ENCODE measurements at places on chromosomes 6 and 20.

DNA sequence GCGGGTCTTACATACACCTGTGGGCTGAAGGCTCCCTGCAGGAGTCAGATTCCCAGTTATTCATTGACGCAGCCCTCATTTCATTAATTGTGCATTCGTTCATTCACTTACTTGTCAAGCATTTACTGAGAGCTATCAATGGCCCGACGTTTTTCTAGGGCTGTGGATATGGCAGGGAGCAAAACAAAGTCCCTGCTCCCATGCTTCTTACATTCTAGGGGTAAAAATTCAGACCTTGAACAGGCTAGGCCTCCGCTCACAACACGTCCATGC lies 369 bp upstream of the NSFL1C start:
- DNase-seq = no peak

- DNase-seq = no peak
Observed at GRCh38 chr6:140401761-140402160, 1027.3 kb upstream of the CITED2 start.

DNA sequence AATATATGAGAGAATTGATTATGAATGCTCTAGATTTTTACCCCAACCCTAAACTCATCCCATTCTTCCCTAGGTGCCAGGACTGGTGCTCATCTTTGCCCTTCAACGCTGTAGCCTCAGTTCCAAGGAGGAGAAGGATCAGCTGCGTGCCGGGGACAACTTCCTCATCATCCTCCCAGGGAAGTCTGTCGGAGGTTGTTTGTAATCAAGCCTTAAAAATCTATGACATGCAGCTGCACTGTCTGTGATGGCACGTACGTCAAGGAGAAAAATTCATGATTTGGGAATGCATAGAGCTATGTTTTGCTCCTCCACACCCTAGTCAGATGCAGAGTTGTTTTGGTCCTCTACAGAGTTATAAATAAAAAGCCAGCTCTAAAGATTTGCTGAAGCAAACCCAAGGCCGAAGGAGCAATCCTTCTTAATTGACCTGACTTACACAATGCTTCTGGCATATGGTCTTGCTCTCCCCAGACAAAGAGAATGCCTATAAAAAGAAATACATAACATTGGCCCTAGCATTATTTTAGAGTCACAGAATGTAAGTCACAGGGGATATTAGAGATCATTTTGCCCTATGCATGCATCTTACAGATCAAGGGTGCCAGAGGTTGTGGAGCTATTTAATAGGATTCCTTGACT lies 244.2 kb downstream of the HIVEP2 start:
- DNase-seq = no peak

DNA sequence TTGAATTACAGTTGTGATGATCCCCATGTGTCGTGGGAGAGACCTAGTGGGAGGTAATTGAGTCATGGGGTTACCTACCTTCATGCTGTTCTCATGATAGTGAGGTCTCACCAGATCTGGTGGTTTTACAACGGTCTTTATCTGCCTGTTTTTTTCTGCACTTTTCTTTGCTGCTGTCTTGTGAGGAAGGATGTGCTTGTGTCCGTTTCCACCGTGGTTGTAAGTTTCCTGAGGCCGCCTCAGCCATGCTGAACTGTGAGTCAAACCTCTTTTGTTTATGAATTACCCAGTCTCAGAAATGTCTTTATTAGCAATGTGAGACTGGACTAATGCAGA lies 6.5 kb upstream of the RANBP9 start:
- no peak for DNase-seq

- DNase-seq = no peak
Observed at GRCh38 chr6:105372849-105373182, 30.1 kb downstream of the PREP start.

DNA sequence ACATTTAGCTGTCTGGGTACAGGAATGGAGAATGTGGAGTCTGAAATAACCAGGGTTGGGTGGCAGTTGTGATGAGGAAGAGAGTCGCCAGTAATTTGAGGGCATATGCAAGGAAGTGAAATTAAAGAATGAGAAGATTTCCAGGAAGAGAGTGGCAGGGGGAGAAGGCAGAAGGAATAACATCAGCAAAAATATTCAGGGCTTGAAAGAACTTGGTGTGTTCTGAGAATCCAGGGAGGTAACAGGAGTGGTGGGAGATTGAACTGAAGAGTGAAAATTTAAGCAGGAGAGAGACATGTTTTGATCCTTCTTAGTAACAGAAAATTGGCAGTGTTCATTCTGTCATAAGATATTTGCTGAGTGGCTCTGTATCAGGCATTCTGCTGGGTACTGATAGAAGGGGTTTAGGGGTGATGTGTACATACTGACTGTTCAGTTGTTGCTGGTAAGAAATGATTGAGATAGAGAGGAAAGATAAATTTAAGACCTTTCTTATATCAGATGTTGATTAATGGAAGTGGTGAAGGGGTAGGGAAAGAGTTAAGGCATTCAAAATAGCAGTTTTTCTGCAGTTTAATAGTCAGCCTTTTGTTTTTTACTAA lies 54.7 kb downstream of the PHF20 start:
- DNase-seq = no peak

DNA sequence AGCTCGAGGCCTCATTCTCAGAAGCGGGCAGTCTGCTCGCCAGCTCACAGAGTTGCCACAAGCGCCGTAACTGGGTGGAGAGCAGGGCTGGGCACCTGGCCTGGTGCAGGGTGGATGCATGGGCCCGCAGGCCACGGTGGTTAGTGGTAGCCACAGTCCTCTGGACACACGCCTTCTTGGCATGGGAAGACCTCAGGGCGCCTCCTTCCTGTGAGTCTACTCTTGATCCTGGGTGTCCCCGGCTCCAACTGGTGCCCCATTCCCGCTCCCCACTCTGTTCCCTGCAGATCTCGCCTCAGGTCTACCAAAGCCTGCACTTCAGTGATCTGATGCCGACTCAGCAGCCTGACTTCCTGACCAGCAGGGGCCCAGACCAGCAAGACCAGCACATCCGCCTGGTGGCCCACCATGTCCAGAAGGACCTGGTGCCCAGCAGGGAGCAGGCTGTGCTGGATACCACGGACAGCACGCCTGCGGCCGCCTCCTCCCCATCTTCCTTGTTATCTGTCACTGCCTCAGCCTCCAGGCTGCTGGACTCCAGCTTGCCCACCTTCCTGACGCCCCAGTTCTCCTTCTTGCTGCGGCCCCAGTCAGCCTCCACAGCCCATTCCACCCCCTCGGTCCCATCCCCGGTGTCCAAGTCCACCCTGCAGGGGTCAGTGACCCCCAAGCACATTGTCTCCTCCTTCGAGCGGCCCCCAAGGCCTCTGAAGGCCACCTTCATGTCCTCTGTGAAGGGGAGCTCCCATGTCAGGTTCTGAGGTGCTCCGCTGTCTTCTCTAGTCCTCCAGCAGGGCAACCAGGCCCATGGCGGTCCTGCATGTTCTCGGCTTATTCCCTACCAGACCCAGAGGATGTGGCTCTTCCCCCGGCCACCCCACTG lies 43.1 kb downstream of the SUN5 start:
- DNase-seq = no peak

GRCh38 chr6:44247338-44248302 lies 719 bp downstream of the HSP90AB1 start:
- peak; percentile 51 for DNase-seq
